ENCODE measurements at places on chromosomes 13 and 19.

DNA sequence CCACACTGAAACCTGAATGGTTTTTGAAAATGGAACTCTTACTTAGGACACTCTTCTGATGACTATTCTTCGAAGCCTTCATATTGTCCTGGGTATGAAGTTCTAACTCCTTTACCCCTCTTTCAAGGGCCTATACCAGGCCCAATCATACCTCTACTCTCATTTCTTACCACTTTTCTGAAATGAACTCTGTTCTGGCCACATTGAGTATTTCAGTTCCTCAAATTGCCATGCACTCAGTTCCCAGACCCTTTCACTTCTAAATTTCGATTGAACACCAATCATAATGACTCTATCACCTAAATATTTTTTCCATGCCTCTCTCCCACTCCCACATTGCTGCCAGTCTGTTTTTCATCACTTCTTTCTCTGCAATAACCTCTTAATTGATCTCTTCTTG lies 53.7 kb downstream of the LACC1 start:
- DNase-seq: no peak

DNA sequence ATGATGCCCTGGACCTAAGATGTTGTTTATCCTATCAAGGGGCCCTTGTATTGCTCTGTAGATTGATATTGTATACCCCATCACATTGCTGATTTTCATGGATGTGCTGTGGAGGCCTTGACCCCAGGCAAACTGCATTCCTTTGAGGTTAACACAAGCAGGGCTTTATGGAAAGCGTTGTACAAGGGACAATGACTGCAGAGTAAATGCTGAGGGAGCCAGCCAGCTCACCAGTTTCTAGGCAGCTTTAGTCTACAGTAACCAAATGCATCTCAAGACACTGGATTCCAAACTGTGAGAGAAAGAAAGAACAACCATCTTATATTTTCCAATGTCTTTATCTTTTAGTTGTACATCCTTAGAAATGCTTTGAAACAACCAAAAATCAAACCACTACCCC lies 34.1 kb upstream of the EDNRB start:
- no peak for DNase-seq

DNA sequence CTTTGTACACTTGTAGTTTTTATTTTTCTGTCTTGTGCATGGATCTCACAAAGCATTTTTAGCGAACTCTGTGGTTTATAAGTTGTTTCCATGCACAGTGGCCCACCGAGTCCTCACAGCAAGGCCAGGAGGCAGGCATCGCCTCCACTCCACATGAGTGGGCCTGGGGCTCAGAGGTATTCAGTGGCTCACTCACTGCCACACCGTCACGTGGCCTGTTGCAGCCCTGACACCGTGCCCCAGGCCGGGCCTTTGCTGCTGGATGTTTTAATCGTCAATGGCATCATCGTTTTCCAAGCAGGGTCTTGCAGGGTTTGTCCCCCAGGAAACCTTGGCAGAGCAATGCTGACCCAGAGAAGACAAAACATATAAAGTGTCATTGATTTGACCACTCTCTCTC lies 59.8 kb downstream of the SPACA7 start:
- no peak for DNase-seq

DNA sequence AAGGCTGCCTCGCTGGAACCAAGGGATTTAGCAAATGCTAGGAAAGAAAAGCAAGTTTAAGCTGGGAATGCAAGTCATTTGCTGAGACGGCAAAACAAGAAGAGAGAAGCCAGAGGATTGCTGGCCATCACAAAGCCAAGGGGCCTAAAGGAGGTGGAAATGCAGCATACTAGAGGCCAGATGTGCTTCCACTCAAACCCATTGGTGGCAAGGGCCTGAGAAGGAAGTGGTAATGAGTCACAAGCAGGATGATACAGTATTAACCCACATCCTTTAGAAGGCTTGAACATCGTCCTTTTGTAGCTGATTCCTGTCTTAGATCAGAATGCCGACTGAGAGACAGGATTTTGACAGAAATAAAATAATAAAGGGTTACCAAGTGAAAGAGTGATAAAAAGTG lies 68.2 kb downstream of the ITGBL1 start:
- DNase-seq: no peak

- DNase-seq: no peak
Measured at GRCh38 chr13:39200249-39200910, 162.1 kb downstream of the NHLRC3 start.

DNA sequence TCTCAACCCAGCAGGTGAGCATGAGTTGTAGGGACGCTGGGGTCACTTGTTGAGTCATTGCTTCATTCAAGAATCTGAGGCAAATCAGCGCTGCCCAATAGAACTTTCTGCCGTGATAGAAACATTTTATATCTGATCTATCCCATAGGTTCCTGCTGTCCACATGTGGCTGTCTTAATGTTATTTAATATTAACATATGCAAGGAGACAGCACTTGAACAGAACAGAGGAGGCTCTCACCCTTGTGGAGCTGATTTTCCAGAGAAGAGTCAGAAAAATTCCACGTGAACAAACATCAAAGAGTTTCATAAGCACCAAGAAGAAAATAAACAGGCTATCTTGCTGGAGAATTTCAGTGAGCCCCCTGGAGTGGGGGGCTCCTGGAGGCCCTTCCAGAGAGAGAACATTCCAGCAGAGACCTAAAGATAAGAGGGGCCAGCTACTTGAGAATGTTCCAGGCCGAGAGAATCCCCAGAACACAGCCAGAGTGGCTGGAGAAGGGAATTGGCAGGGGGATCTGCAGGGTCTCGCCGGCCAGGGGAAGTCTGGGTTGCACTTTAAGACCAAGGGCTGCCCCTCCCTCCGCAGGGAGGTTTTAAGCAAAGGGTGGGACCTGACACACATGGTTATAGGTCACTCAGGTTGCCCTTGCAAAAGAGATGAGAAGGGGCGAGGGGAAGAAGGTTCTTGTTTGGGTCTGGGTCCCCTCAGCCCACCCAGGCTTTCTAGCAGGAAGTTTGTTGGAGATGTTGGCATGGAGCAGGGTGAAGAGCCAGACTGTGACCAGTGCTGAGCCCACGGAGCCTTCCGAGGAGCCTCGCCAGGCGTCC lies 135.7 kb downstream of the CRYL1 start:
- DNase-seq: no peak

- no peak for DNase-seq
Measured at GRCh38 chr19:48552406-48553322, 692 bp downstream of the SULT2B1 start.
